ENCODE measurements at places on chromosomes 13 and 19. TPM values are rescaled to one million over a fixed set of nuclear protein-coding genes. Genes with fewer than 3 reads are reported as not detected.

The LRRC8E gene
- total RNA-seq, result 0.30 TPM

The ZNF135 gene
- 4.2 TPM for total RNA-seq

The SH2D3A gene
- 0.40 TPM for total RNA-seq

The ZNF99 gene
- total RNA-seq, result 0.11 TPM

DNA sequence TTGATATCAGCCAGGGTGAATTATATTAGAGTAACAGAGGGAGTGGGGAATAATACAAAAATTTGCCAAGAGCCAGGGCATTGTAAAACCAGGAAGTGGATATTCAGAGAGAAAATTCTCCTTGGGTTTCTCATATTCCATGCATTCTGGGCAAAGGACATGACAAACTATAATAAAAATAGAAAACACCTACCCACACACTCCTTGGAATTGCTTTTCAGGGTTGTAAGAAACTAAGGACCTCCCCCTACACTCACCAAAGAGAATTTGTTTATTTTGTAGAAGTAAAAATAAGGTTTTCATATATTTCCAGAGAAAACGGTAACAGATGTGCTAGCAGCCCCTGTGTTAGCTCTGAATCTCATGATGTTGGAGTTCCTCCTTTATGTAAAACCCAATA is 649.6 kb downstream of the SLITRK1 start:
- DNase-seq, result no peak

DNA sequence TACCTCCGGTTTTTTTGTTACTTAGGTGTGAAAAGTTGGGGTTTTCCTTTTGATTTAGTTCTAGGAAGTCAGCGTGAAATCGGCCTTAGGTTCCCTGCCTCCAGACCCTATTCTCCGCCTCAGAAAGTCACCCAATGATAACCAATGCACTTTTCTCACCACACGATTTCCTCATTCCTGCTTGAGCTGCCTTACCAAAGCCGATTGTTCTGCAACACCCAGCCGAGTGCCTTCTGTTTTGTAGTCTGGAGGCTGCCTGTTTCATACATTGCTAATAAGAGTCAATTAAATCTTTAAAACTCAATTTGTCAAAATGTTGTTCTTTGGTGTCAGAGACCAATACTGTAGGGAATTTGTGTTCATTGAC is 39.7 kb downstream of the GJA3 start:
- DNase-seq, result no peak

The NKPD1 gene
- not detected for total RNA-seq

DNA sequence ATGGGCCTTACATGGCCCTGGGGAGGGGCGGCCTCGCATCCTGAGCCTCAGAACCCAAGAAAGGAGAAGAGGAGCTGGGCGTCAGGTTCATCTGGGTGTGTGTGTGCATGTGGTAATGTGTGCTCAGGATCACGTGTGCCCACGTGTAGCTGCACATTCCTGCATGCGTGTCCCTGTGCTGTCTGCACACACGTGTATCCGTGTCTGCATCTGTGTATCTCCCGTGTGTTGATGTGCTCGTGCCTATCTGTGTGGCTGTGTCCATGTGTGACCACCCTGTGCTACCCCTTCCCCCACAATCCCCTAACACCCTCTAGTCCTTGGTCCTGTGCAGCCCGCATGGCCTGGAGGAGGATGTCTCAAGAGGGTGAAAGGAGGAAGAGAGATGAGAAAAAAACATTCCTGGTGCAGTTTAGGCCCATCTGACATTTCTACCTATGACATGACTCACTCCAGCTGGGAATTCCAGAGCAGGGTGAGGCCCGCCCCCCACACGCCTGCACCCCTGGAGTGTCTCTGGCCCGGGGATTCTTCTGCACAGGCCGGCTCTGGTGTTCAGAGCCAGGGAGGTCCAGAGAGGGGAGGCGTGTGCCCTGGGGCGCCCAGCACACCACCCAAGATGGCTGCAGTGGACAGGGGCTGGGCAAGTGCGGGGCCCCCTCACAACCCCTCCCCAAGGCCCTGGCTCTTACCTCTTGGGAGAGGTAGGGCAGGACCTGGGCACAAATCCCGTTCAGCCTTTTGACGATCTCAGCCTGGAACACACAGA is 7.1 kb downstream of the TLE5 start:
- no peak for DNase-seq

GRCh38 chr13:94590744-94591143 is 5.2 kb downstream of the TGDS start:
- no peak for DNase-seq

The PLPPR3 gene
- not detected for total RNA-seq

GRCh38 chr13:59476366-59476765 is 687.4 kb downstream of the DIAPH3 start:
- no peak for DNase-seq

GRCh38 chr13:112776971-112777370 is 87.1 kb downstream of the ATP11A start:
- DNase-seq, result no peak

GRCh38 chr13:113855012-113855921 is 8.6 kb downstream of the GAS6 start:
- peak; percentile 85 for DNase-seq

The ZGLP1 gene
- total RNA-seq, result 1.9 TPM

Measured in cardiac septum (tissue), 1 donor.